ENCODE measurements at places on chromosomes 13 and 19. TPM values are rescaled to one million over a fixed set of nuclear protein-coding genes. Genes with fewer than 3 reads are reported as not detected.

Gene ZGLP1
- 0.39 TPM for total RNA-seq

DNA sequence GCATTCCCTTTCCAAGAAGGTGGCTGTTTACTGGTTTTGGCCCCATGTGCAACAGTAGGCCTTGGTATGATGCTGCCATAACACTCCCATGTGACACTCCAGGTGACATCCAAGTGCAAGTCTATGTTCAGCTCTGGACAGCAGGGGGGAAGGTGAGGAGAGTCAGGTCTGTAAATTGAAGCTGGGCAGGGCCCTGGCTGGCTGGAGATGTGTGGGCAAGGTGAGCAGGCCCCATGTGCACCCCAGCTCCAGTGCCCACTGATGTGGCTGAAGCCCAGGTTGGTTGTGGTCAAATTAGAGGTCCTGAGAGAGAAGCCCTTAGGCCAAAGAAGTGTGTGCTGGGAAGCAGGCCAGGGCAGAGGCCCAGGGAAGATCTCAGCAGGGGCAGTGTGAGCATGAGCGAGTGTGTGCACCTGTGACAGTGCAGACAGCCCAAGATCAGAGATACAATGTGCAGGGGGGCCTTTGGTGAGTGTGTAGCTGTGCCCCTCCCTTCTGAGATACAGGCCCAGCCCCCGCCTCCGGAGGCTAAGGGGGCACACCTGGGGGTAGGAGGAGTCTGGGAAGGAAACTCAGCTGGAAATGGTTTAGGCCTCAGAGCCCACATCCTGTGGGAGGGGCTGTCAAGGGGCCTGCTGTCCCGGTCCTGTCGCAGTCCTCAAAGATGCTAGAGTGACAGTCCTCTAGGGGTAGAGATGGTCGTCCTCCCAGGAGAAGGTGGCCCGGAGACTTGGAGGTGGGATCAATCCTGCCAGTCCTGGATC lies 18.6 kb downstream of the DEDD2 start:
- no peak for DNase-seq

DNA sequence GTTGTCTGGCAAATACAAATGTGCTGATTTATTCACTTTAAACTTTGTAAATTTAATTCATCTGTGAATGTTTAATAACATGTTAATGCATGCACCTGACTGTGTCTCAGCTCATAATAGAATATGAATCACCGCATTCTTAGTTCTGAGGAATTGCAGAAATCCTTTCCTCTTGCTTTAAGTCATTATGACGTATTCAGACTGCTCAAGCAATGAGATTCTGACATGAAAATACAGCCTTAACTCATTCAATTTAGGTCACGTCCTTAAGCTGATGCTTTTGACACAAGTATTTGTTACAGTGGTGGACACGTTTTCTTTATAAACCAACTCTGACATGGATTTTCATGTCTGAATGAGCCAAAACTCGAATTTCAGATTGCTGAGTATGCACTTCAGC lies 541.0 kb upstream of the KLF12 start:
- DNase-seq = no peak

- peak; percentile 55 for DNase-seq
Measured at GRCh38 chr13:113098162-113098732, 7.3 kb upstream of the F7 start.

Measured in Daoy (cell line).